T-helper 1 cell (primary cell): ENCODE measurements at places on chromosomes 5 and 9.

DNA sequence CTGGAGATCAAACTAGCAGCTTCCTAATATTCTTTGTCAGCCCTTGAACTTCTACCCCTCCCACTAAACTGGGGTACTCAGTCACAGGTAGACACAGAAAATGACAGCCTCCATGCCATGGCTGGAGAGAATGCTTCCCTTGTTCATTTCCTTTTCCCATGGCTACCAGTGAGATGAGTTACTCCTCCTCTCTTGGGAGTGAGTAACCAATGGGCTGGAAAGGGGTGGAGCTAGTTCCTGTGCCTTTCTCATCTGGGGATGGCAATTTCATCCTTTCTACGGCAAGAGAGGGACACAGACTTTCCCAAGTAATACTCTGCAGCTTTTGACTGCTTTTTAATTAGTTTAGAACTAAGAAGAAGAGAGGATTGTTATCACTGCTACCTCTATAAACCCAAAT, 1045.6 kb upstream of the WWC1 start:
- DNase-seq: no peak

DNA sequence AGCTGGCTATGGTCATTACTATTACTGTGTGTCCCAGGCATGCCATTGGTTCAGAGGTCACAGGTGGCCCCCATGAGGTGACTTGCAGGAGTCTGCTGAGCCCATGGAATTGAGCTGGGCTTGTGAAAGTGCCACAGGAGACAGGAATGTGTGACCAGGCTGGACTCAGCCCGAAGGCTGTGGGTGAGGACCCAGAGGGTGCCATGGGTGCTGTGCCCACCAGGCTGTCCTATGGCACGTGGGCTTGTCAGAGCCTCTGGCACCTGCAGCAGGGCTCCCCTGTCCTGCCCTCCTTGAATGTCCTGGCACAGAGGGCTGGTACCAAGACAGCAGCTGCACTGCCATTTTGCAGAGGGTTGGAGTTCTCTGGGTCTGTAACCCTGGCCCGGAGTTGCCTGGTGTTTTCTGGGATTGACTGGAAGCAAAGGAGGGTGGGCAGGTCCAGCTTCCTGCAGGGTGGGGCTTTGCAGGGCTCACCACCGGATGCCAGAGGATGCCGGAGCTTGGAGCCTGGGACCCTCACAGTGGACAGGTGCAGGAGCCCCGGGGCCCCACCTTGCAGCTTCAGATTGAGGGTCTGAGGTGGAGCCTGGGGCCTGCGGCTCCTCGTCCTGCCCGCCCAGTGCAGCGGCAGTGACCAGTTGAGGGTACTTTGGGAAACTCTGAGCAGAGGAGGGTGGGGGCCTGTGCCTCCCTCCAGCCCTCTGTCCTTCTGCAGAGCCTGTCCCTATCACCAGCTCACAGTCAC, 14.2 kb downstream of the COL5A1 start:
- DNase-seq: no peak

GRCh38 chr9:127915801-127916719, 781 bp downstream of the ST6GALNAC4 start:
- no peak for DNase-seq

GRCh38 chr9:7454624-7455023, 345.0 kb downstream of the DMAC1 start:
- DNase-seq: no peak

GRCh38 chr9:16309469-16310271, 560.8 kb downstream of the BNC2 start:
- no peak for DNase-seq
